Tibial nerve (tissue), 4 donors: ENCODE measurements at places on chromosomes 2 and 18. TPM values are rescaled to one million over a fixed set of nuclear protein-coding genes. Genes with fewer than 3 reads are reported as not detected.

GRCh38 chr2:236861944-236862343 is 223.7 kb upstream of the COPS8 start:
- no peak overlapping the region for H3K27ac ChIP-seq
- no peaks in the 10 kb centered on the region for H3K27me3 ChIP-seq
- DNase-seq, result no peak

GRCh38 chr2:121483846-121484245 is 46.8 kb upstream of the RNU4ATAC start:
- H3K27me3 ChIP-seq, result no peaks in the 10 kb centered on the region
- H3K4me3 ChIP-seq, result no peak overlapping the region
- H3K27ac ChIP-seq, result no peak overlapping the region
- no peak for DNase-seq
- no peaks in the 10 kb centered on the region for H3K36me3 ChIP-seq

- no peak overlapping the region for H3K27ac ChIP-seq
- H3K4me3 ChIP-seq, result no peak overlapping the region
- H3K4me1 ChIP-seq, result no peaks in the 10 kb centered on the region
- H3K36me3 ChIP-seq, result no peaks in the 10 kb centered on the region
- H3K27me3 ChIP-seq, result no peaks in the 10 kb centered on the region
- DNase-seq, result no peak
Observed at GRCh38 chr2:191029280-191029950, 15.4 kb upstream of the STAT1 start.

The MORN2 gene
- 6.1 TPM for total RNA-seq

DNA sequence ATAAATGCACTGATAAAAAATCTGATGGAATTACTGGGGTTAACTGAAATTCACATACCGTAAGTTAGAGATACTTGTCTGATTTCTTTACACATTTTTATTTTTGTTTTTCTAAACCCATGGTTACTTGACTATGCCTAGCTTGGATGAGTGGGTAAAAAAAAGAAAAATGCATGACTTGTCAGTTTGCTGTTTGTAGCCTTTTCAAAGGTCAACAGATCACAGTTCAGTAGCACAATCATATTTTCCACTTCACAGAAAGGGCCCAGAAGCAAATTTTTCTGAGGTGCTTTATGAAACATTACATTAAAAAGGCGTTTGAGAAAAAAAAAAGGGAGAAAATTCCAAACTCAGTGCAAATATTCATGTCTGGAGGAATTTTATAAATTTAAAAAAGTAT is 16.4 kb downstream of the SLC16A14 start:
- DNase-seq, result no peak
- no peaks in the 10 kb centered on the region for H3K27me3 ChIP-seq
- no peak overlapping the region for H3K4me3 ChIP-seq
- H3K4me1 ChIP-seq, result no peaks in the 10 kb centered on the region
- no peaks in the 10 kb centered on the region for H3K36me3 ChIP-seq
- peak overlapping the region; percentile 27 for H3K27ac ChIP-seq

DNA sequence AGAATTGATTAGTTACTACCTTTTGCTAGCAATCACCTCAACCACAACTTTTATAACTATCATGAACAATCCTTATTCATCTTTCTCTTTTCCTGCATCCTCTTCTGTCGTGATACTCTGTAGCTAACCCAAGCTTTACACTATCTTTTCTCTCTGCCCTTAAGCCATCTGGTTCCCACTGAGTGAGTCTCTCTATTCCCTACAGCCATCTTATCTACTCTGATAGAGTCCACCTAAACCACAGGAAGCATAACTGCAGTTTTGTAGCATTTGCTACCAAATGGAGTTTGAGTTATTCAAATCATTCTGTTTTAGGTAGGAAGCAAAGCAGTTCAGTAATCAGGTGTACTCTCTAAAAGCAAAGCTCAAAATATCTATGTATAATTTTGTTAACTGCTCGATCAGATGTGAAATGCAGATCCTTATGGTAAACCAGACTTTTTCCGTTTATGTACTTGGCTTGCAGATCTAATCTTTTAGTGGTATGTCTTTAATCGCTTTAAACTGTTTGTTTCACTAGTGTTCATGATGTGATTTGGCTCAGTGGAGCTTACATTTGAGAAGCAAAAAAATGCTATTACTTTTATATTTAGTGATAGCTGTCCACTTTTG is 91.0 kb downstream of the CSRNP3 start:
- no peaks in the 10 kb centered on the region for H3K27me3 ChIP-seq
- H3K27ac ChIP-seq, result no peak overlapping the region
- no peaks in the 10 kb centered on the region for H3K4me1 ChIP-seq
- DNase-seq, result no peak
- no peak overlapping the region for H3K4me3 ChIP-seq
- no peaks in the 10 kb centered on the region for H3K36me3 ChIP-seq

DNA sequence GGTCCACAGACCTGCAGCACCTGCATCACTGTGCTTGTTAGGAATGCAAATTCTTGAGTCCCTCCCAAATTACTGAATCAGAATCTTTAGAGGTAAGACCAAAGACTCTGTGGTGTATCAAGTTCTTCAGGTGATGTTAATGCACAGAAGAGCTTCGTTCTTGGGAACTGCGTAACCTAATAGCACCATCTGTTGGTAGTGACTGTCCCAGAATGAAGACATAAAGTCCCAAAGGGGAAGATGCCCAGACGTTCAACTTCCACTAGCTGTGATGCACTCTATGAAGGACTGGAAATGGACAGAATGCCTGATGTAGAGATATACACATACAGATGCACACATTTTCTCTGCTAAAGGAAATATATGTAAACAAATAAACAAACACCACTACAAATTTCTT is 576.0 kb downstream of the LRP1B start:
- no peak overlapping the region for H3K4me3 ChIP-seq
- H3K27me3 ChIP-seq, result no peaks in the 10 kb centered on the region
- H3K36me3 ChIP-seq, result no peaks in the 10 kb centered on the region

The LIMS3 gene
- total RNA-seq, result 7.1 TPM

The POU3F3 gene
- not detected for total RNA-seq

- H3K27me3 ChIP-seq, result no peaks in the 10 kb centered on the region
- H3K36me3 ChIP-seq, result no peaks in the 10 kb centered on the region
- no peaks in the 10 kb centered on the region for H3K4me1 ChIP-seq
- no peak overlapping the region for H3K4me3 ChIP-seq
Observed at GRCh38 chr2:101188683-101189405, 37.7 kb upstream of the TBC1D8 start.

The TTN gene
- total RNA-seq, result 7.6 TPM

The CLASP1 gene
- 80.0 TPM for total RNA-seq

The AKAIN1 gene
- not detected for total RNA-seq

The MAP3K19 gene
- not detected for total RNA-seq

DNA sequence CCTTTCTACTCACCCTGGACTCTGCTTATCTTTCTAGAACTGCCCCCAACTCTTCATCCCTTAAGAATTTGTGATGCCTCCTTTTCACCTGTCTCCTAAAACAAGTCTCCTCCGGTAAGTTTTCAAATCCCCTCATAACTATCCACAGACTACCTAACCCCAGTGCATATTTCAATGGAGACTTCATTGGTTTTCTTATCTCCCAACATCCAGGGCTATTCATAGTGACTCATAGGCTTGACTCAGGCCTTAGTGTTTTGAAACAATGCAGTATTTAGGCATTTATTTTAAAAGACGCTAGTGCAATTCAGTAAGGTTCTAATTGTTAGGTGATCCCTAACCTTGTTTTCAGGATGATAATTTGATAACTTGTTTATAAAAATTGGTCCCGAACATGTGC is 399.2 kb downstream of the CPS1 start:
- H3K4me3 ChIP-seq, result no peak overlapping the region
- no peaks in the 10 kb centered on the region for H3K36me3 ChIP-seq
- DNase-seq, result no peak
- no peak overlapping the region for H3K27ac ChIP-seq
- H3K27me3 ChIP-seq, result no peaks in the 10 kb centered on the region

- H3K27me3 ChIP-seq, result no peaks in the 10 kb centered on the region
- no peak for DNase-seq
- H3K4me1 ChIP-seq, result no peaks in the 10 kb centered on the region
- H3K4me3 ChIP-seq, result no peak overlapping the region
- no peaks in the 10 kb centered on the region for H3K36me3 ChIP-seq
Observed at GRCh38 chr2:157900684-157901083, 24.6 kb upstream of the ACVR1 start.

GRCh38 chr2:112706170-112706664 is 14.6 kb upstream of the NT5DC4 start:
- no peaks in the 10 kb centered on the region for H3K36me3 ChIP-seq
- H3K27me3 ChIP-seq, result no peaks in the 10 kb centered on the region
- H3K27ac ChIP-seq, result no peak overlapping the region

- H3K4me1 ChIP-seq, result no peaks in the 10 kb centered on the region
- H3K27me3 ChIP-seq, result no peaks in the 10 kb centered on the region
- H3K36me3 ChIP-seq, result no peaks in the 10 kb centered on the region
- no peak overlapping the region for H3K4me3 ChIP-seq
Observed at GRCh38 chr18:31657823-31658669, 26.3 kb downstream of the B4GALT6 start.
